ENCODE measurements at places on chromosomes 1 and 21.

DNA sequence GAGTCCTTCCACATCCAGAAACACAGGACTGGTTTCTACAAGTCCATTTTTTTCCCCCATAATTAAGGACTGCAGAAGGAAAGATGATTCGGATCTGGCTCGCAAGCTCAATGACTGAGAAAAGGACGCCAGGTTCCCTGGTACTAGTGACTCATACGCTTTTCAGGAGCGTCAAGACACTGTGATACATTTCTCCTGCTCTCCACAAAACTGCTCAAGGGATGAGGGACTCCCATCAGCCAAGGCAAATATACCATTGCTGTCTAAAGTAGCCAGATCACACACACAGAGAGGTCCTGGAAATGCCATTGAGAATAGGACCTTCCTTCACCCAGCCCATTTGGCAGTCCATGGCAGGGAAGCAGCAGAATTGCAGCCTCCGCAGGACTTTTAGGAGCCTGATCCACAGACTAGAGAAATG lies 253.6 kb upstream of the IRF2BP2 start:
- no peak for DNase-seq

DNA sequence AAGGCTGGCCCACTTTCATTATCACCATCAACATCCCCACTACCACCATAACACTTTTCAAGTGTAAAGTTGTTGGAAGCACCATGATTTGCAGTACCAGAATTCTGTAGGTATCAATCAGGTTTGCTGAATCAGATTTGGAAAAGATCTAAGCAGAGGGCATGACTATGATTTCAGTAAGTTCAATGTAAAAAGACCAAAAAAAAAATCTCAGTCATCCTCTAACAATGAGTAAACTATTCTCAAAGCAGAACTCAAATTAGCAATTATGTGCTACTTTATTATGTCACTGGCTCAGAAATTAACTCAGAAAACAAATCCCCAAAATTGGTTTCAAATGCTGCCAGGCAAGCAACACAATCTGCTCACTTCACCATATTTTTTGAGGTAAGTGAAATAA lies 187.8 kb upstream of the HP1BP3 start:
- no peak for DNase-seq

DNA sequence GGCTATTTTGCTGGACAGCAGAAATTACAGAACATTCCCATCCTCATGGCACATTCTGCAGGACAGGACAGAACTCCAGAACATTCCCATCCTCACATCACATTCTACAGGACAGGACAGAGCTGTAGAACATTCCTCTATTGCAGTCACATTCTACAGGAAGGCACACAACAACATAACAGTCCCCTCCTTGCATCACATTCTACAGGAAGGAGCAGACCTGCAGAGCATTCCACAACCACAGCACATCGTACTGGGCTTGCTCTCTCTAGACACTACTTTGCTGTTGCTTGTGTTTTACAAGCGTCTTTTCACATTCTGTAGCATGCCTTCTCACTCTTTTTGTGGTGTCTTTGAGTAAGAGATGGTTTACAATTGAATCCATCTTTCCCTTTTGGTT lies 26.8 kb upstream of the ABCB10 start:
- DNase-seq = no peak

GRCh38 chr1:175459591-175460238 lies 267.1 kb upstream of the KIAA0040 start:
- DNase-seq = no peak

DNA sequence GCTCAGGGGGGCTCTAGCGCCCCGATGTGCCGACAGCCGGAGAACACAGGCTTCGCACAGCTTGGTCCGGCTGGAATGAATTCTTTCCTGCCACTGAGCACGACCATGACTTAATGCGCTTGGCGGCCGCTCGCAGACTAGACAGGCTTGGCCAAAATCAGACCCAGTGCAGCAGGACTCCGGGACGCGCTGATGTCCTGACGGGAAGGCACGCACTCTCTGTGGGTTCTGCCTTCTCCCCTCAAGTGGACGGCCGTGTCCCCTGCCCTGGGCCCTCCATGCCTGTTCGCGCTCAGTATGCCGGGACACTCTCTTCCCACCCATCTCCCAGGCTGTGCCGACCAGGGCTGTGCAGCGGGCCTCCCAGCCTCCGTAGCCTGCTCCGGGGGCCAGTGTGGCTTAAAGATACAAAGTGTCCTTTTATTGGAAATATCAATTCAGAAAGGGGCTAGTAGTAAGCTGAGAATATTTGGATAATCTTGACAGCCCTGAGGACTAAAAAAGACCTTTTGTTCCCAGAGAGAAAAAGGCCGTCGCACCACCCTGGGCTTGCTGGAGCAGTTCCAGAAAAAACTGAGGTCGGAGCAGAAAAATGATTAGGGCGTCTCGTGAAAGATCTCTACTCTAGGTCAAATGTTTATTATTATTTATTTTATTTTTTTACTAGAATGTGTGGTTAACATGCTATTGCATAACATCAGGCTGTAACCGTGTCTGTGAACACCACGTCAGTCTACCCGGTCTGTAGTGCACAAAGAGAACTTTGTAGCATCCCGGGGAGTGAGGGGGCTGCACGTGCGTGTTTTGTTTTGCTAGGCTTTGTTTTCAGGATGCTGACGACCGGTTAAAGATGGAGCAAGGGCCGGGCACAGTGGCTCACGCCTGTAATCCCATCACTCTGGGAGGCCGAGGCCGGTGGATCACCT lies 88.1 kb upstream of the ARHGEF16 start:
- no peak for DNase-seq

DNA sequence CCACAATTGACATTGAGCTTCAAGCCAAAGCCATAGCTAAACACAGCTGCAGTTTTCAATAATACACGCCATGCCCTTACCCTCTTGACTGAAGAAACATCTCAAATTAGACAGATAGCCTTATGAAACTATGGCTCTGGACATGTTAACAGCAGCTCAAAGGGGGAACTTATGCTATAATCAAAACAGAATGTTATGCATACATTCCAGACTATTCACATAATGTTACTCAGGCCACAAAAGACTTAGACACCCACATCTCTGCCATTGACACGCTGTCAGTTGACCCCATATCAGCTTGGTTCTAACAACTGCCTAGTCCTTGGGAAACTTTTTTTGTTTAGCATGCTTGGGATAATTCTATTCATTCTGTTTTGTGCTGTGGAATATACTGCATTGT lies 2.3 kb upstream of the NENF start:
- no peak for DNase-seq

- no peak for DNase-seq
Observed at GRCh38 chr21:17585875-17586450, 26.7 kb downstream of the BTG3 start.

- DNase-seq = no peak
Observed at GRCh38 chr1:17890815-17891191, 135.7 kb downstream of the ACTL8 start.

DNA sequence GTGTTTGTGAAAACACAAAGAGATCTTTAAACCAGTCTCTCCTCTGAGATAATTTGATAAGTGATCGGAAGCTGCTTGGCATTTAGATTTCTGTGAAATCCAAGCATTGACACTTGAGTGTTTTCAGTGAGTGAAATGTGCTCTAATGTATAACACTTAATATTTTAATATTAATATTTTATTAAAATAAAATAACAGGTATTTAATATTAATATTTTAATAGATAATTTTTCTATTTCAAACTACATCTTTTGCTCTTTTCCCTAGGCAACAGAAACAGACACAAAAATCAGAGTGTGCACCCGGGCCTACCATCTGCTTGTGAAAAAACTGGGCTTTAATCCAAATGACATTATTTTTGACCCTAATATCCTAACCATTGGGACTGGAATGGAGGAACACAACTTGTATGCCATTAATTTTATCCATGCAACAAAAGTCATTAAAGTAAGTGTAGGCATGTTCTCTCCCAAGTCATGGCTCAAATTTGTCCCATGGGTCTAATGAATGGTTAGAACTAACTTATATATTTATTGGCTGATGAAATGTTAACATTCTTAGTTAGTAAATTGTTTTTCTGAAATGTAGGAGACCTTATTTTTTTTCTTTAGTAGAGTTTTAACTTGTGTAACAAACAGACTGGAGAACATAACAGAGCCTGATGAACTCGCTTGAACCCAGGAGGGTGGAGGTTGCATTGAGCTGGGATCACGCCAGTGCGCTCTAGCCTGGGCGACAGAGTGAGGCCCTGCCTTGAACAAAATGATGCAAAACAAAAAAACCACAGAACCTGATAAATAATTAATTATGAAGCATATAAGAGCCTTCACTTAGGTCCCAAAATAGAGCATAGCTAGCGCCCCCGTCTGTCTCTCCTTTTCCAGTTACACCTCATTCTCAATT lies 55.2 kb downstream of the MTR start:
- no peak for DNase-seq

- DNase-seq = no peak
Observed at GRCh38 chr1:209802117-209802779, 3.7 kb downstream of the IRF6 start.

DNA sequence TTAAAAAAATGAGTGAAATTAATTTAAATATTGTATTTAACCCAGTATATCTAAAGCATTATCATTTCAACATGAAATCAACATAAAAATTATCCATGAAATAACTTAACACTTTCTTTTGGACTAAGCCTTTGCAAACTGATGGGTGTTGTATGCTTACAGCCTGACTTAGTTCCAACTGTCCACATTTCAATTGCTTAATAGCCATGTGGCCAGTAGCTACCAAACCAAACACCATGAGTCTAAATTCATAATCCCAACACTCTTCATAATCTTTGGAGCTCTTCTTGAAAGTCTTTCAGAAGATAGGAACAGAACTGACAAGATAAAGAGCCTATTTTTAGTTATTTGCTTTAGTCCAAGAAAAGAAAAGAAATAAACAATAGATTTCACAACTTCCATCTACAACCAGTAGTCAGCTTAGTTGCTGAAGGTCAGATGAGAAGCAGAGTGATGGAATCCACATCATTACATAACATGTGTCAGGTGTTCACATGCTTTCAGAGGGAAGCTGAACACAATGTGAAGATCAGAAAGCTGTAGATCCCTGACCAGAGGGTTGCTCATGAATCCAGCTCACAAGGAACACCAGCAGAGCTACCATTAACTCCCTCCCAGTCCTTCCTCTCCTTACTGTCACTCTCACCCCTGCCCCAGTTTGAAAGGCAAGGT lies 144.0 kb upstream of the ZNF648 start:
- DNase-seq = no peak

GRCh38 chr1:156494309-156494895 lies 6.2 kb downstream of the MEF2D start:
- no peak for DNase-seq

All from stimulated activated CD8-positive, alpha-beta memory T cell treated with anti-CD3 and anti-CD28 coated beads, Interleukin-4, amount 100 ng/mL, for 4 hours (primary cell).